Ecto neural progenitor cell (in vitro differentiated cells): ENCODE measurements at places on chromosomes 5 and 9.

DNA sequence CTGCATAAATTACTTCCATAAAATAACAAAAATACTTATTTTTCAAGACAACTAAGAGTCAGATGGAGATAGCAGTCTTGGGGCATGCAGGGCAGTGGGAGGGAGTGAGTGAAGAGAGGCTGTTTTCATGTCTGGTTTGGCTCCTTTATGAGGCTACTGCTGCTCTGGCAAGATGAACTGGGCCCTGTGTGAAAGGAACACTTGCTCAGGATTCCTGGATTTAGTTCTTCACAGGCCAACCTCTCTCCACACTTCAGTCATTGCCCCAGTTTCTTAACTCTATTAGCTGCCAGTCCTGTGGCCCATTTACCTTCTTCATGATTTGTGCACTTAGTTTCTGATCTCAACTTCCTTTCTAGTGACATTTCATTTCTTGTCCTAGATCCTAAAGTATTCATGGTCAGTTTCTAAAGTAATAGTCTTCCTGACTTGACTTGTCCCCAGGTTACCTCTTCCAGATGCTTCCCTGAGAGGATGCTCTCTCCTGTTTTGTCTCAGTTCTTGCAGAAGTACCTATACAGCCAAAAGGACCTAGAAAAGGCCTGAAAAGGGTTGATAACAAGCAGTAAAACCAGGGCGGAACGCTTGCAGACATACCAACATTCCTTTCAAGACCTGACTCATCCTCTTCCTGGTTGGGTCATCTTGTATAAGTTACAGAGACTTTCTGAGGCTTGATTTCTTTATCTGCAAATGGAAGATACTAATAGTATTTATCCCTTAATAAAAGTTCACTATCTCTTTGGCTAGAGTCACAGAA lies 77.0 kb upstream of the ZFAND5 start:
- no peak for DNase-seq

DNA sequence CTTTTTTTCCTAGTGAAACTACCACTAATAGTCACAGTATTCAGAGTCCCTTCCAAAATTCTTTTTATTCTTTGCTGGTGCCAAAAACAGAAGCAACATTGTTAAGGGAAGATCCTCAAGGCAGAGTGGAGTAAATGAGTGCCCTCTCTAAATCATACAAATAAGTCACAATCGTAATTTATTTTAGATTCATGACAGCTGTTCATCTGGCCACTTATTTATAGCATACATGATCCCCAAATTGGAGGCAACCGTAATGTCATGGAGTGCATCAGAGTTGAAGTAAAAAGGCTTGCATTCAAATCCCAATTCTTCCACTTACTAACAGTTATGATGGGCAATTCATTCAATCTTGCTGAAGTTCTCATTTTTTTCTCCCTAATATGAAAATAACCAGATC lies 33.4 kb downstream of the POLK start:
- DNase-seq, result no peak

- no peak for DNase-seq
These were observed 61.6 kb upstream of the RPL26L1 start for GRCh38 chr5:172897481-172898217.

GRCh38 chr5:180046656-180047055 lies 24.9 kb downstream of the RNF130 start:
- no peak for DNase-seq

DNA sequence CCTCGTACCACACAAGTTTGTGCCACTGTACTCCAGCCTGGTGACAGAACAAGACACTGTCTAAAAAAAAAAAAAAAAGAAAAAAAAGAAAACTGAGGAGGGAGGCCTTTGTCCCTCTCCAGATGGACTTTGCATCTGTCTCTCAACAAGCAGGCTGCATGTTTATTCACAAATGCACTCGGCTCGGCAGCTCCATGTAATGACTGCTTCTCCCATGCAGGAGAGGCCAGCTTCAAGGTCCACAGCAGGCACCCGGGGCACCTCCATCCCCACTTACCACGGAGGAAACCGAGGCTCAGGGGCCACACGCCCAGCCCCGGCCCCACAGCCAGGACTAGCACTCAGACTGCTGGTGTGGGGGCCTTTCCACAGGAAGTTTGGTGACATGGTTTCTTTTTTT lies 13.1 kb upstream of the NCS1 start:
- DNase-seq, result no peak

DNA sequence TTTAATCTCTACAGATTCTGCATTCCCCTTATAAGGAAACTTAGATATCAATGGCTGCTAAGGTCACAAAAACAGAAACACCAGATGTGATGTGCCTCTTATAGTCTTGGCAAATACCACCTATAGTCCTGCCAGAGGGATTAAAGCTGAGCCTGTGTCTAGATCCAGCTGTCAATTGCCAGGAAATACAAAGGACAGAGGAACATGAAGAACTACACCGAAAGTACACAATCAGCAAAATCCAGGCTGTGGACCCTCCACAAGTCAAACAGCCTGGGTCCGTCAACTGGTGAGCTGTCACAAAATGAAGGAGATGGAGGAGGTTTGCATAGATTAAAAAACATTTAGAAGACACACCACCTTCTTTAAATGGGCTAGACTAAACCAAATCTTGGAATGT lies 85.4 kb downstream of the KLF4 start:
- DNase-seq, result no peak

- DNase-seq, result no peak
These were observed 43.9 kb downstream of the MAP1B start for GRCh38 chr5:72151169-72151568.

DNA sequence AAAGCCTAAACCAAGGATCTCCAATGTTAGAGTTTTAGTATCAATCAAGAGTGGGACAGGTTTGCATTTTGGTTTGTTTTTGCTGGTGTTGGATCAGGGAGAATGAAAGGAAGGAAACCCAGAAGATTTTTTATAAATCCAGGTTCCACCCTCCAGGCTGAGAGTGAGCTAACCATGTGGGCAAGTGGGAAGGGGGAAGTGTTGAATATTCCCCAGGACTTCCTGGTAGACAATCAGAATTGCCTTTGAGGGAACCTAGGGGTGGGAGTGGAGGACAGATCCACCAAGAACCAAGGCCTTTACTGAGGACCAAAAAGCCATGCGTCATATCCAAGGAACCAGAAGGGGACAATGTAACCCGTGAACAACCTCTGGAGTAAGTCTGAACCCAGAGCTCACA lies 33.5 kb upstream of the PIK3R1 start:
- DNase-seq, result no peak

GRCh38 chr9:121271368-121272341 lies 3.7 kb downstream of the GSN start:
- no peak for DNase-seq

GRCh38 chr5:147177125-147177840 lies 57.5 kb upstream of the STK32A start:
- no peak for DNase-seq

GRCh38 chr5:33905381-33905780 lies 13.6 kb upstream of the ADAMTS12 start:
- DNase-seq, result no peak

GRCh38 chr5:125746917-125747316 lies 676.3 kb upstream of the GRAMD2B start:
- DNase-seq, result no peak

DNA sequence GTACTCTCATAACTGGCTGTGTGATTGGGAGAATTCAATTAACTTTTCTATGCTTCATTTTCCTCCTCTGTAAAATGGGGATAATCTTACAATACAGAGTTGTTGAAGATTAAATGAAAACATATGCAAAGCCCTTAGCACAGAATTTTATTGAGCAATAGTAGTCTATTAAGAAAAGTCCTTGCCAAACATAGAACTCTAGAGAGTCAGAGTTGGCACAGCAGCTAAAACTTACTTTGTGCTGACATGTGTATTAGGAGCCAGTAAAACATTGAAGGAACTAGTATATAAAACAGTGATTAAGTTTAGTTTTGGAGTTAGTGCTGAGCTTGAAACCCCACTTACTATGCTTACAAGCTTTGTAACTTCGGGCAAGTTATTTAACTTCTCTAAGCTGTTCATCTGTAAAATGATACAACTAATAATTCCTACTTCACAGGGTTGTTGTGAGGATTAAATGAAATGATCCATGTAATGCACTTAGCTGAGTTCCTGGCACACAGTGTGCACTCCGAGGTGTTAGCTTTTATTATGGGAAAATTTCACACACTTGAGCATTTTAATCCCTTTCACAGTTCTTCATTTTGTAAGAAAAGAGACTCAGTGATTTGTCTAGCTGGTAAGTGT lies 20.0 kb upstream of the GRIN3A start:
- DNase-seq, result no peak

DNA sequence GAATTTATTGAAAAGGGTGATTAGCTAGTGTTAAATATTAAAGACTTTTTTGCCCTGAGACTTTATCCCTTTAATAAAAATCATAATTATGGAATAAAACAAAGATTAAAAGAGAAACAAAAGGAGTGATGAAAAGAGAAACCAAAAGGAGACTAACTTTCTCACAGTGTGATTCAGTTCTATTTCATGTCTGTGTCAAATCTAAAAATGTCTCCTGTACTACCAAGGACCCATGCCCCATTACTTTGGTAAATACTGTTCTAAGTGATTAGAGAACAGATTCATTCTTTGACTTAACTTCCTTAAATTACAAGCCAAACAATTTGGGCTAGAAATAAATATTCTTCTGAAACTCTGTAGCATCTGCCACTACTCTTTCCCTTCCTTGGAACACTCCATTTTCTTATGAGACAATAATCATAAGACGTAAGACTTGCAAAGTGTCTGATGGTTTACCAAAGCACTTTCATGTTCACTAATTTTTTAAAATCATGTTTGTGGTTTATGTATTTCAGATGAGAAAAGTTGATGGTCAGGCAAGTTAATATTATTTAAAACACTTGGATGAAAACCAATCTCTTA lies 319.0 kb downstream of the EBF1 start:
- no peak for DNase-seq

GRCh38 chr5:90809311-90810056 lies 250.9 kb downstream of the ADGRV1 start:
- DNase-seq, result no peak
